CD4-positive, CD25-positive, alpha-beta regulatory T cell (primary cell): ENCODE measurements at places on chromosomes 5 and 9.

GRCh38 chr5:112649882-112650281, 87.8 kb upstream of the APC start:
- DNase-seq = no peak

GRCh38 chr9:18658804-18659705, 185.1 kb downstream of the ADAMTSL1 start:
- no peak for DNase-seq

DNA sequence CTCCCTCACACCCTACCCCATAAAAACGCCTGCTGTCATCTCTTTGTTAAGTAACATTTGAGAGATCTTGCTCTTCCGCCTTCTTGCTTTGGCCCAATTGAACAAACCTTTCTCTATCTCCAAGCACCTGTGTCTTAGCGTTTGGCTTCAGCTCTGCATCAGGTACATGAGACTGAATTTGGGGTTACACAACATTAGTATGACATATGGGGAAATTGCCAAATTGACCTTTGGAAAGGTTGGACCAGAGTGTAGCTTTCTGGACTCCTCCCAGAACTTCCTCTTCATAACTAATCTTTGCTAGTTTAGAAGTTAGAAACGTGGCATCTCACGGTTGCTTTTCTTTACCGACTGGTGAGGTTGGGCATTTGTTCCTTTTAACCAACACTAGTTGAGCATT, 3.5 kb upstream of the EXOSC3 start:
- no peak for DNase-seq

DNA sequence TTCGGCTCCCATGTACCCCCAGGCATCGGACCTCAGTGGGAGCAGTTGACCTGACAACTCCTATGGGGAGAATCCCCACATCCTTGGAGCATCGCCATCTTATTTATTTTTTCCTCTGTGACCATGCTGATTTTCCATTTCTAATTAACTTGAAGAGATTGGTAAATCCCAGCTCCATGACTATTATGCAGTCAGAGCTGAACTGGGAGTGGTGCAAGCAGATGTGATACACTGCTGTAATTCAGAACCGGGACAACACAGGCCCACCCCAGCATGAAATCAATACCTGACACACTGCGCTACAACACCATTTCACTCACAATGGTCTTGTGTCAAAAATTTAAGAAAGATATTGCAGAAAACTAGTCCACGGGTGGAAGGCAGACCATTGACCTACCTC, 1.0 kb upstream of the TRPM3 start:
- no peak for DNase-seq

DNA sequence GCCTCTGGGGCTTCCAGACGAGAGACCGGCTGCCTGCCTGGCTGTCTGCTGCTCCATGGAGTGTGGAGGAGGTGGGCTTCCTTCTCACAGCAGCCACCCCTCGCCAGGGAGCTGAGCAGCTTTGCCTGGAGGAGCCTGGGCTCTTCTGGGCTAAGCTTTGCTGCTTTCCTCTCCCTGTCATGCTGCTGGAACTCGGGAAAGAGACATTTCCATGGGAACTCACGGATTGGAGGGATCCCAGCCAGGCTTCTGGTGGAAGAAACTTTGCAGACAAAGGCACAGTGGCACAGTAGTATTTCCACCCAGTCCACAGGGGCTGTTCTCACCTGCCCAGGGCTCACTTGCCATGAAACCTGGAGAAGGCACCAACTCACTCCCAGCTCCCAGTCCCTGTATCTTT, 5.6 kb upstream of the NTNG2 start:
- DNase-seq = no peak

DNA sequence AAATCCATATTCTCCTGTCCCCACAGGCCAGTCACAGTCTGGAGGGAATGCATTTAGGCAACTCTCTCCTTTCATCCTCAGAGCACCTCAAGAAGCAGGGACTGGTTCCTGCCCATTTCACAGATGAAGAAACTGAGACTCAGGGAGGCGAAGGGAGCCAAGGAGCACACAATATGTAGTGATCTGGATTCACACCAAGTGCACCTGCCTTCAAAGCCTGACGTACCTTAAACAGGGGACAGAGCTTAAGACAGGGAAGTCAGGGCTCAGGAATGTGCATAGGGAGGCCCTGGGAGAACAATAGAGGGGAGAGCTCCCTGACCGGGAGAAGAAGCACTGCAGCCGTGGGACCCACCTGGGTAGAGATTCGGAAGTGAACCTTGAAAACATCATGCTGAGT, 83.0 kb downstream of the GABBR2 start:
- no peak for DNase-seq

GRCh38 chr9:93295031-93295430, 111.1 kb downstream of the WNK2 start:
- DNase-seq = no peak

GRCh38 chr5:89307972-89308371, 425.0 kb upstream of the MEF2C start:
- no peak for DNase-seq

DNA sequence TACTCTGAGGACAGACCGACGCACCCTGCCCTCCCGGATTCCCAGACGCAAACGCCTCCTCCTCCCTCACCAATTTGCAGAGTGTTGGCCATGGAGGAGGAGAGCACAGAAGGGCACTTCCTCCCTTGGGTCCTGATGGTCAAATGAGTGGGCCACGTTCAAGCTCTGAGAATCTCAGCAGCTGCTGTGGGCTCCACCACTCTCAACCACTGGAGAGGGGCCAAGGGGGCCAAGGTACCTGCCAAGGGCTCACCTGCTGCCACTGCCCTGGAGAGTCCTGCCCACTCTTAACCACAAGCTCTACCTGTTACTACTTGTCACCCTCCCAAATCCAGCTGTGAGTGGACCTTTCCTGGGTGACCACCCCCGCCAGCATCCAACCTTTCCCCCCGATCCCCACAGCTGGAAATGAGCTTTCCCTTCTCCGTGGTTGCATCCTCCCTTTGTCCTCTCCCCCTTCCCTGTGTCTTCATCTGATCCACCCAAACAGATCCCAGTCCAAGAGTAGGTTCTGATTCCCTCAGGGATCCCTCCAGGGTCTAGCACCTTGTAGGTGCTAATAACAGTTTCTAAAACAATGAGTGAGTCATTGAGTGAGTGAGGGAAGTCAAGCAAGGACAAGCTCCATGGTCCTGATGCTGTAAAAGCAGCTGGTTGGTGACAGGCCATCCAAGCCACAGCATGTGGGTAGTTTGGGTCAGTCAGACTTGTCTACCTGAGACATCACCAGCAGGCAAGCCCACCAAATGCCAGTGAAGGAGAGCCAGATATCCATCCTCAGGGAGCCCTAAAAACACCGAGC, 69.7 kb downstream of the FAM114A2 start:
- DNase-seq = no peak

GRCh38 chr5:125134216-125135081, 388.0 kb upstream of the ZNF608 start:
- DNase-seq = no peak

DNA sequence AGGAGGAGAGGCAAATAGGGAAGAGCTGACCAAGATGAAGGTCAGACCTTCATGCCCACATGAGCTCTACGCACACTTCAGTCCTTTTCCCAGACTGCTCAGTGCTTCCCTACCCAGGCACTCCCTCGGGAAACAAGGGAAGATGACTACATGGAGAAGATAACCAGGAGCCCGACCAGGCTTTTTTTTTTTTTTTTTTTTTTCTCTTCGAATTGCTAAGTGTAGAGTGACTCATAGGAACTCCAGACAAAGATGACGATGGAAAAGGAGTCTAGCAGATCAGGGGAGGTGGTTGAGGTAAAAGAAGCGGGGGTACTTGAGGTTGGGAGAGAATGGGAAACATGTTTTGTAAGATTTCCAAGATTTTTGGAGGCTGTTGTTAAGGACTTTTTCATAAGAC, 526.1 kb downstream of the BNC2 start:
- DNase-seq = no peak

- DNase-seq = no peak
These were observed 249.2 kb upstream of the CCNH start for GRCh38 chr5:87661784-87662566.

DNA sequence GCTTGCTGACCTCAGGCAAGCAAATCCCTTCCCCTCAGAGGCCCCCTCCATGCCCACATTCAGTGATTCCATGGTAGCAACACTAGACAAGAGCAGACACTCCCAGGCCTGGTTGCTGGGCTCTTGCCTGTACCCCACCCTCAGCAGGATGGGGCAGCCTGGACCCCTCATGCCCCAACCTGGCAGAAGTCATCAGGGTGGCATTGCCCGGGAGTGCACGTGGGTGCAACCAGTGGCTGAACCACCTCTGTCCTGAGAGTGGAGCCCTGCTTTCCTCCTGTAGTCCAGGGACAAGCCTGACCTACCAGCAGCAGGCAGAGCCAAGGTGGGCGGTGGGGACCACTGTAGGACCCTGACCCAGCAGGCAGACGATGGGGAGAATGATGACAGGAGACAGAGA, 65.8 kb upstream of the TBC1D2 start:
- DNase-seq = no peak

DNA sequence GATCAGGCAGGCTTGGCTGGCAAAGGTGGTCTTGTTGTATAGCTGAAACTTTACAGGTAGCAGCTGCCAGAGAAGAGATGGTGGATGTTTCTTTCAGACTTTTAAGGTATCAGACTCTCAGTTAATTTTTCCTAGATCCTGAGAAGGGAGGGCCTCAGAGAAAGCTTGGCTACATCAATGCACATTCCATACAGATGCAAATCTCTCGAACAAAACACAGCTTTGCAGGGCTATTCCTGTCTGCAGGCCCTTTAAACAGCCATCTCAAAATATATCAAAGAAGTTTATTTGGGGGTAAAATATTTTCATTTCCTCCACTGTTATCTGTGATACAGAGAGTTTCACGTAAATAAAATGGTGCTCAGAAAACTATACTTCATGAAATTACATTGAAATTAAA, 1584.4 kb downstream of the EFNA5 start:
- no peak for DNase-seq

GRCh38 chr5:167999182-167999581, 292.3 kb upstream of the WWC1 start:
- DNase-seq = no peak

DNA sequence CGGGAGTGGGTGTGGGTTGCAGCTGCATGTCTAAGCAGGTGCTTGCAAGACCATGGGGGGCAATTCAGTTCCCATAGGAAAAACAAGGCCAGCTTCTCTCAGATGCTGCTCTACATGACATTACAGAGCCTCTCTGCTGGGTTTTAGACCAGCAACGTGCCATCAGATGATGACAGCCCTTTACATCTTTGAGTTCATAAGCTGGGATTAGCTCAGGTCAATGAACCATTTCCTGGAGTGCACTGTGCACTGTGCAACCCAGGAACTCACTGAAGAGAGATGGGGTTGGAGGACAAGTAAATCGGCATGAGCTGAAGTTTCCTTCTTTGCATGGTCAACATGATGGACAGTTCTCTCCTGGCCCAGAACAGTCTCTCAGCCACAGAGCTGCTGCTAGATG, 160.6 kb downstream of the MARCHF11 start:
- no peak for DNase-seq

- no peak for DNase-seq
These were observed 35.3 kb upstream of the JMY start for GRCh38 chr5:79200573-79201183.

- DNase-seq = no peak
These were observed 78.1 kb downstream of the PHF2 start for GRCh38 chr9:93654351-93654961.

DNA sequence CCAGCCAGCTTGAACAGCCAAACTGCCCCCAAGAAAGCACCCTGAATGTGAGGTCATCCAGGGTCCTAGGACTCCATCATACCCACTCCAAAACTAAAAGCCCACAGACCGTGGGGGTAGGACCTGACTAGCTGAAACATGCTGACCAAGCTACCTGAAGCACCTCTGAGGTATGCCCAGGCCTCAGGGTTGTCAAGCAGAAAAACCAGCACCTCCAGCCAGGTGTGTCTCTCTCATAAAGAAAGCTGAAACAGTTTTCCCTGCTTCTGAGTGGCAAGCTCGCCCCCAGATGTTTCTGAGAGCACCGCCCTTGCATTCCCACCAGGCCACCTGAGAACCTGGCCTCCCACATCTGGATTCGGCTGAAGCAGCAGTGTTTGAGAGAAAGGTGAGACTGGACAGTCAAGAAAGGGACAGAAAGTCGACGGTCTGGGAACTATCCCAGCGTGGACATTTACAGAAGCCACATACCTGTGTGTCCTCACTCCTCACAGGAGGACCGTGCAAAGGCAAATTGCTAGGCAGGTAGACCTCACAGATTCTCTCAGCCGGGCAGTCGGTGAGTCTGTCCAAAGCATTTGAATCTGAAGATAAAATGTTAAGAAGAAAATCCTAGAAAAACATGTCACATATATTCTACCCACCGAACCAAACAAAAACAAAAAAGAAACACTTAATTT, 155.6 kb upstream of the RASEF start:
- DNase-seq = no peak

DNA sequence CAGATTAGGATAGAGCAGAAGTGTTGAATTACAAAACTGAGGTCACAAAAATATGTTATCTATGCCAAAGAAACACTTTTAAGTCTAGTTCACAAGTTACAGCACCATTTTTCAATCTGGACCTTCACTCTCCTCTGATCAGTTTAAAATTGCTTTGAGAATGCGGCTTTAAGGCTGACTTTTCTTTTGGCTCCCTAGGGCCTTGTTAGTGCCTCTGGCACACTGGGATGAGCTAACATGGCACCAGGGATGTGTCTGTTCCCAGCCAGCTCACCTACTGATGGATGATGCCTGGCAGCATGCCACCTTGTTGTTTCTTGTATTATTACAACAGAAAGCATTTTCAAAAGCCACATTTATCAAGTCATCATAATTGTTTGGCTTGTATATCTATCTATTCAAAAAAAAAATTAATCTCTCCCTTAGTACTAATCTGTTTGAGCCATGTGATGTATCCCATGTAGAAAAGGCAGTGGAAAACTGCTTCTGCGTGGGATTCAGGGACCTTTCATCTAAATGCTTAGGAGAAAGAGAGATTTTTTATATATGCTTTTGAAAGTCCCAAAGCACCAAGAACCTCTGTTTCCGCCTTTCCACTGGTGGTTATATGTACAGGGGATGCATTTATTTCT, 46.6 kb downstream of the ADAMTSL1 start:
- no peak for DNase-seq

DNA sequence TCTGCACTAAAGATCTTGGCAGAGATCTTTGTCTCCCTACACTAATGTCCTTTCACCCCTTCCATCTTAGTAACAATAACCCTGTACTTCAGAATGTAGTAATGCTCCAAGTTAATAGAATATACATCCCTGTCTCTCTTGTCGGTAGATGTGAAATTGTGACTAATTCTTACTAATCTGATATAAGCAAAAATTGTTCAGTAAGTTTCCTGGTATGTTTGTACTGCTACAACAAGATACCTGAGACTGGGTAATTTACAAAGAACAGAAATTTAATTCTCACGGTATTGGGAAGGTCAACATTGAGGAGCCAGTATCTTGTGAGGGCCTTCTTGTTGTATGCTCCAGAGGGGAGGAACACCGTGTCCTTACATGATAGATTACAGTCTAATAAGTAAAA, 1686.6 kb upstream of the CDH9 start:
- no peak for DNase-seq

GRCh38 chr5:145158730-145159129, 676.4 kb downstream of the PRELID2 start:
- no peak for DNase-seq

DNA sequence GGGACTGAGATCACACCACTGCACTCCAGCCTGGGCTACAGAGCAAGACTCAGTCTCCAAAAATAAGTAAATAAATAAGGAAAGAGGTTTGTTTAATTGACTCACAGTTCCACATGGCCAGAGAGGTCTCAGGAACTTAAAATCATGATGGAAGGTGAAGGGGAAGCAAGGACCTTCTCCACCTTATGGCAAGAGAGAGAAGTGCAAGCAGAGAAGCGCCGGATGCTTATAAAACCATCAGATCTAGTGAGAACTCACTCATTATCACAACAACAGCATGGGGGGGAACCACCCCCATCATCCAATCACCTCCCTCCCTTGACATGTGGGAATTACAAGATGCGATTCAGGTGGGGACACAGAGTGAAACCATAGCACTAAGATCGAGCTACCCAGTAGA, 22.8 kb upstream of the RGMB start:
- DNase-seq = peak; percentile 33
